Fibroblast of mammary gland (primary cell): ENCODE measurements at places on chromosomes 12 and 14.

DNA sequence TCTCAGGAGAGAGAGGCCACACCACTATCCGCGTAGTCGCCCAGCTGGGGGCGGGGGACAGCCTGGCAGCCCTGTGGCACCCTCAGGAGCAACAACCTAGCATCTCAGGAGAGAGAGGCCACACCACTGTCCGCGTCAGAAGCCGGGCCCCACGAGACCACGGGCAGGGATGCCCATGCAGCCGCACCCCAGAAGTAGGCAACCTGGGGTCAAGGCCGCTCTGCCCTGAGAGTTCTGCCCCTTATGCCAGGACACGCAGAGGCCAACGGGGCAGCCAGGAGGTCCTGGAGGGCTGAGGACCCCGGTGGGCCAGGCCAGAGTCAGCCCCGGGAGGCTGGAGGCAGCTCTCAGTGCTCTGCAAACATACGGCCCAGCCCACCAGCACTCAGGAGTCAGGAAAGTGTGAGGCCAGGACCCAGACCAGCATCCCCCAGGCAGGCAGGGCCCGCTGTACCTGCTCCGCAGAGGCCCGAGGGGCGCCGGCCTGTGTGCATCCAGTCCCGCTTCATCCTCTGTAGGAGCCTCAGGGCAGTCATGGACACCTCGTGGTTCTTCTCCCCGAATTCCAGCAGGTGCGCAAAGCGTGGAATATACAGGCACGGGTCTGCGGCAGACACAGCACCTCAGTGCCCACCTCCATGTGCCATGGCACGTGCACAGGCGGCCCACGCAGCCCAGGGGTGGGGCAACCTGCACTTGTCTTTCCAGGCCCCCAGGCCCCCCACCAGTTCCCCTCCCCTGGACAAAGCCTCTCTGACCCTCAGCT is 7.3 kb upstream of the BTBD6 start:
- DNase-seq = no peak

- DNase-seq = peak; percentile 77
Measured at GRCh38 chr12:15963271-15963670, 52.1 kb downstream of the DERA start.

DNA sequence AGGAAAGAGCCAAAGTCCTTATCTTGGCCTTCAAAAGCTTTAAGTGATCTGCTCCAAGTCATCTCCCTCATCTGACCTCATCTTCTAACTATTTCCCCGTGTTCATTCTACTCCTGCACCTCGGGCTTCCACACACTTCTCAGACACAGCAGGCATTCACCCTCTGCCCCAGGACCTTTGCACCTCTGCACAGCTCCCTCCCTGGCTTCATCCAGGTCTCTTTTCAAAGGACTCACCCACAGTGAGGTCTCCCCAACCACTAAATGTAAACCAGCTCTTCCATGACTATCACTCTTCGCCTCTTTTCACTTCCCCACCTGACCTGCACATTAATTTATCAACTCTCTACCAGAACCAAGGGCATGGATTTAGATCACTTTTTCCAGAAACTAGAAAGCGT is 161.8 kb downstream of the PIWIL1 start:
- no peak for DNase-seq

- no peak for DNase-seq
Measured at GRCh38 chr12:102487226-102487625, 6.9 kb upstream of the IGF1 start.

DNA sequence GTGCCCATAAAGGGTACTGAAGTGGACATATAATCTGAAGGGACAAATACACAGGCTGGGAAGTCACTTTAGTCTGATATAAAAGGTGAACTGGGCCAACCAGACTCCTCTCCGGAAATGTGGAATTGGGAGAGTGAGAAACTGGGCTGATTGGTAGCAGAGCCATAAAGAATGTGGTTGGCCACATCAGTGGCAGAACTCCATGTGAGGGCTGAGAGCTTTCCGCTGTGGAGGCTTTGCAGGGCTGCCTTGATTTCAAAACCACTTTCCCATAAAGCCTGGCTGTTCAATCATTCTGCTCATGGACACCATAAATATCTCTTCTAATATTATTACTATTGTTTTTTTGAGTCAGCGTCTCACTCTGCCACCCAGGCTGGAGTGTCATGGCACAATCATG is 220.3 kb downstream of the MON2 start:
- peak; percentile 38 for DNase-seq

DNA sequence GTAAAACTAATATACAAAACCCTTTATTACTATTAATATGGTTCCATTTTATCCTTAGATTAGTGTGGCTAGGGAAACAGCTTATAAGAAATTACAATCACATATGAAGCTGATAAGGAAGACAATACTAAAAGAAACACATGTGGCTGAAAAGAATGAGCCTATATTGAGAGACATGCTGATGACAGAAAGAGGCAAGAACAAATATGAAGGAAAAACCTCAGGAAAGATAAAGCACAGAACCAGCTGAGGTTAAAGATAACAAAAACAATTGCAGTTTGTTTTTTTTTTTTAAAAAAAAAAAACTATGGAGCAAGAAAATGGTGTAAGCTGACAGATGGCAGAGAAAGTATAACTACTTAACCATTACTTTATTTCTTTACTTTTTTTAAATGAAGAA is 69.2 kb upstream of the OSBPL8 start:
- DNase-seq = no peak

- peak; percentile 34 for DNase-seq
Measured at GRCh38 chr12:53097564-53098353, at the start of gene IGFBP6. IGFBP6 (plus strand) TSS chr12:53097667; CDS start chr12:53097718, 51 bp downstream.

- peak; percentile 98 for DNase-seq
Measured at GRCh38 chr12:4030929-4031702, 157.9 kb upstream of the PARP11 start.

DNA sequence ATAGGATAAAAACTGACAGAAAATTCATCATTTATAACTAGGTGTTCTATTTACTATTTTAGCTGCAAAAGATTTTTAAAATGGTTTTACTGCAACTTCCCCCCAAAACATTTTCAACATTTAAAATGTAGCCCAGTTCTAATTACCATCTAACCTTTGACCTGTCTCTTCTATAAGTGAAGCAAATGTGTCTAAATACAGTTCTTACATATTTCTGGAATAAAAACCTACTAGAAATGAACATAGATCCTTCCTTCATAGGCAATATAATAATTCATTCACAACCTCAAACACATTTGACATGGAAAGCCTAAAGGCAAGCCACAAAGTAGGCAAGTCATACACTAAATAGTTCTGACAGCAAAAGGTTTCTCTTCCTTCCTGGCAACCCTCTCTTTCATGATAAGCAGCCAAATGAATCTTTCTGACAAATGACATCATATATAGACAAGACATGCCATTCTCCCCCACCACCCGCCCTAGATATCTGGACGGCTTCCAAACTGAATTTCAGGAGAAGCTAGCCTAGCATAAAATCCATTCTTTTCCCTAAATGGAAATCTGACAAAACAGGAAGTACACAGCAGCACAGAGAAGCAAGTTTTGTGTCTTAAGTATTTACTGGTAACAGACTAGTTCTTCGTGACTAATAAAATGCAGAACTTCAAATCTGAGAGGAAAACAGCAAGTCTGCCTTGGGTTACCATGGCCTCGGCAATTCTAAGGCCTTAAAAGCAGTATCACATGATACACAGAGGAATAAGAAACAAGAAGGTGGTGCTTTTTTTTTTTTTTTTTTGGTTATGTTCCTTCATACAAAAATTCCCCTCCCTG is 17.2 kb upstream of the ARID4A start:
- DNase-seq = peak; percentile 84

DNA sequence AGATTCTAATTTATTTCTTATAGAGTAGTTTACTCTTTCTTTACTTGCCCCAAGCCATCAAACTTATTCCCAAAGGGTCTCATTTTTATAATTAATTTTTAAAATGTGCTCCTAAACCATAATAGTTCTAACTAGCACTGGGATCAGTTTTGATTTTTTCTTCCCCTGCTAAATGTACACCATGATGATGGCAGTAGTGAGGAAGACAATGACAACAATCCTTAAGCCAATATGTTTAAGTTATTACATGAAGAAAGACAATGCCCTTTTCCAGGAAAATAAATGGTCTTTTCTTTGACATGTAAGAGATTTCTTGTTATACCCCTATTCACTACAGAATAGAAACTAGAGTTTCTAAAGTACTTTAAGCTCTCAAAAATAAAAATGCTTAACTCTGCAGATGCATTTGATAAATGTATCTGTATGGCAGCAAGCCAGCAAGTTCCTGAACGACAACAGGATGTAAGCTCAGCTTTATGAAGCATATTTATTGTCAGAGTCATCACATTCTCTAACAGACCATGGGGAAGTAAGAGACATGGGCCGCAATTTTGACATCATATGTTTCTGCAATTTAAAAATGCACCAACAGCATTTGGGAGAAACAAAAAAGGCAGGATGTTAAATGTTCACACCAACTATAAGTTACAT is 36.0 kb upstream of the SNX6 start:
- DNase-seq = peak; percentile 92

- no peak for DNase-seq
Measured at GRCh38 chr12:102435827-102436436, 44.4 kb downstream of the IGF1 start.

DNA sequence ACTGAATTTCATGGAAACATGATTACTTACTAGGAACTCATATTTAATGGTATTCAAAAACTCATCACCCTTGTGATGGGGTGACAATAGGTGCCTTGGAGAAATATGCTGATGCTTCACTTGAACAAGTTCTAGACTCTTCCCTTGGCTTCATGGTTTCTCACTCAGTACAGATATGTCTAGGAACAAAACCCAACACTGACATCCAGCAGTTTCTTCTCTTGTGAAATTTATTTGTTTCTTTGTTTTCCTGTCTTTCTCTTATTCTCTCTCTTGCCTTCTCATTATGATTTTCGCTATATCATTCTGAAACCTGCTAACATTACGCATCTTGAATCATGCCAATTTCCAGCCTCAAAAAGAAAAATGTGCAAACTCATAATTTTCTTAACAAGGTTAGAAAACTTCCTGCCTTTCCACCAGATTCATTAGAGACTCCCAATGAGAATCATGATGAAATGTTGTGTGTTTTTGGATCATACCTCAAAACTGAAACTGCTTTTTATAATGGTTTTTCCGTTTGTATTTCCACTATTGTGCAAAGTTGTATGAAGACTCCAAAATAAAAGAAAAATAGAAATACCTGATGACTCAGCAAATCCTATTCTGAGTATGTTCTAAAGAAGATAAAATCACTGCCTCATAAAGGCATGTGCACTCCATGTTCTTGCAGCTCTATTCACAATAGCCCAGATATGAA is 1021.5 kb downstream of the TMEM121 start:
- DNase-seq = no peak

- DNase-seq = no peak
Measured at GRCh38 chr14:33834466-33835260, 116.2 kb downstream of the EGLN3 start.

- DNase-seq = no peak
Measured at GRCh38 chr14:65195042-65195719, 92.9 kb upstream of the MAX start.

DNA sequence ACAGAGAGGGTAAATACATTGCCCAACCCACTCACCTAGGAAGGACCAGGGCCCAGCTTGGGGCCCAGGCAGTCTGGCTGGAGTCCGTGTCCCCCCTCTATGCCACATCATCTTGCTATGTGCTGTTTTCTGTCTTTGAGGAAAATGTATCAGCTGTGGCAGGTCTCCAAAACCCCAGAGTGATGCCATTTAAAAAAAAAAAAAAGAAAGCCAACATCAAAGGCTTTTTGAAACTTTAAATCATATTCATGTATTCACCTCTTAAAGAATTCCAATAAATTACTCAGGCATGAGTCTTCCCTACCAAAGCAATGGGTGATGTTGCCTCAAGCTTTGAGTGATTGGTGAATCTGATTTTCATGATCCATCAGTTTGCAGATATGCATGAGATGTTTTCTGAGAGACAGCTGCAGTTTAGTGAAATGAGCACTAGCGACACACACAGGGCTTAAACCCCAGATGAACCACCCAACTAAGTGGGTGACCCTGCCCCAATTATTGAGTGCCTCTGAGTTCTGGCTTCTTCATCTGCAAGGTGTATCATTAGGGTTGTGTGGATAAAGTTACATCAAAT is 6.1 kb downstream of the KRT81 start:
- peak; percentile 48 for DNase-seq

DNA sequence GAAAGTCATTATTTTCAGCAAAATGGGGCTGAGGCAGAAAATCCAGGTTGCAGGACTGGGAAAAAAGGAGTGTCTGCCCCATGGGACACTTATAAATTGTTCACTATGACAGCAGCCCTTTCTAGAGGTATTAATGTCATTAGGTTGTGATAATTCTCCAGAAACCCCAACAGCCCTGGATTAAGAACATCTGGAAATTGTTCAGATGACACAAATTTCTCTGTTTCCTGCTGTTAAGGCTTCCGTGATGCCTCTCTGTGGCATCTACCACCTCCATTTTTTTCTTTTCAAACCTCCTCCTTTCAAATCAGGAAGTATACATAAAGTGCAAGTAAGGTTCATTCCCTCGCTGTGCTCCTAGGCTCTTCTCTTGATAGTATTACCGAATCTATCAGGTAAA is 25.6 kb downstream of the EGLN3 start:
- DNase-seq = no peak

- DNase-seq = no peak
Measured at GRCh38 chr12:95443459-95443858, 30.5 kb upstream of the METAP2 start.

GRCh38 chr12:73161970-73162369 is 889.8 kb downstream of the TRHDE start:
- no peak for DNase-seq

DNA sequence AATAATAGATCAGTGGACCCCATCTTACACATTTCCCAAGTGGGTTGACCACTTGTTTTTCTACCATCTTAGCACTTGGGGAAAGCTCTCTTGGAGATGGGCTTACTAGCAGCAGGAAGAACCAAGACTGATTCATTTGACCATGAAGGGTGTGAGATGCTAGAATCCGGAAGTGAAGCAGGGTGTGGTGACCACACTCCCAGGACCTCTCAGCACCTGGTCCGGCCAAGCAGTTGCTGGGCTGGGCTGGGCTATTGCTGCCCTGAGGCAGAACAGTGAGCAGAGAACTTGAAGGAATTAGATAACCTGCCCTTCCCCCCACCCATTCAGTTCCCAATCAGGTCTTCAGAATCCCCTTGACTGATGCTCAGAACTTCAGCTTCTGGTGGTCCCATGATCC is 24.4 kb downstream of the ADCY6 start:
- DNase-seq = no peak

- no peak for DNase-seq
Measured at GRCh38 chr12:27801630-27802029, 21.6 kb upstream of the MANSC4 start.

DNA sequence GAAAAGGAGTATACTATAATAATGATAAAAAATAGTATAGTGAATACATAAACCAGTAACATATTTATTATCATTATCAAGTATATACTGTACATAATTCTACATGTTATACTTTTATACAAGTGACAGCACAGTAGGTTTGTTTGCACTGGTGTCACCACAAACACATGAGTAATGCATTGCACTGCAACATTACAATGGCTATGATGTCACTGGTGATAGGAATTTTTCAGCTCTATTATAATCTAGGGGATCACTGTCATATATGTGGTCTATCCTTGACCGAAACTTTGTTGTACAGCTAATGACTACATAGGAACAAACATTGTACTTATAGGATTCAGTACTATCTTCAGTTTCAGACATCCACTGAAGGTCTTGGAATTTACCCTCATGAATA is 165.8 kb upstream of the SYT1 start:
- DNase-seq = peak; percentile 24
